ENCODE measurements at places on chromosomes 3 and 15.
A peak's percentile ranks its signal among the peaks of the same experiment; 100 is the strongest.

- peak; percentile 26 for DNase-seq
Observed at GRCh38 chr15:89898614-89899294, 5.0 kb upstream of the AP3S2 start.

GRCh38 chr15:64987136-64987535, 2.6 kb downstream of the SPG21 start:
- no peak for DNase-seq

- no peak for DNase-seq
Observed at GRCh38 chr3:14764331-14765059, 54.3 kb upstream of the FGD5 start.

- no peak for DNase-seq
Observed at GRCh38 chr3:130748467-130748861, 1.8 kb upstream of the PIK3R4 start.
